ENCODE measurements at places on chromosomes 12 and 14. TPM values are rescaled to one million over a fixed set of nuclear protein-coding genes. Genes with fewer than 3 reads are reported as not detected.

- no peak for DNase-seq
These were observed 13.9 kb upstream of the ANKRD33 start for GRCh38 chr12:51874000-51874399.

The WNK1 gene
- polyA plus RNA-seq: 9.0 TPM

DNA sequence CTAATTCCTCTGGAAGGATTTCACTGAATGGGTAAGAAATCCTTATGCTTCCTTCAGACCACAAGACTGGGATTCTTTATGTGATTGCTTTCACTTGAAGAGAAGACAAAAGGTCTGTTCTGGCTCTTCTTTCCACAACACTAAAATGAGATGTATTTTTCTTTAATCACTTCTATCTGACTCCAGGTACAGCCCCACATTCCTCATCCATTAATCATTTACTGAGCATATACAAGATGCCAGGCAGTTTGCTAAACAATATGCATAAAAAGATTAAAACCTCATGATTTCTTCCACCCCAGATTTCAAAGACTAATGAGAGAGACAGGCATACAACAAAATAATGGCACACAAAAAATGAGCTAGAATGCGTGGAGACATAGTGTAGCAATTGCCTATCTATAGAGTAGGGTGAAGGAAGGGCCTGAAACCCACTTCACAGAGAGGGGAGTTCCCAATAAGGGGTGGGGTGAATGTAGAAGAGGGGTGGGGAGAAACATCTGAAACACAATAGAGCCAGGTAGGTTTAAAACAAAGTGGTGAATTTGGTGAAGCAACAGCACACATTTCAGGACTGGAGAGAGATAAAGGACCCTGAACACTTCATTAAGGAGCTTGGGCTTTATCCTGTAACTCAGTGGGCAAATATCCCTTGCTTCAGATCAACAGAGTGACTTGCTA lies 65.1 kb upstream of the PRB2 start:
- DNase-seq: peak; percentile 55

DNA sequence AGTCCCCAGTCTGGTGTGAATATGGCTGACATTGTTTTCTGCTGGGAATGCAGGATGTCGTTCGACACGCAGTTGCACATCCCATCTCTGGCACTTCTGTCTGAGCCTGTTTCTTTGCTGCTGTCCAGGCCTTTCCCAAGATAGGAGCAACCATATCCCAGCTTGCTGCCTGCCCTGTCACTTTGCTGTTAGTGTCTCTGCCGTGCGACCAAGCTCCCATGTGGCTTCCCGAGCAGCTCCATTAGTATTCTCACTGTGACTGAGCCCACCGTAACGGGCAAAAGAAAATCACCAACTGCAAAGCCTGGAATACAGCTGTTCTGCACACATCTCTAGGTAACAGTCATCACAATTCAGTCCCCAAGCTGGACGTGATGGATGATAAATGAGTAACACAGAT lies 66.0 kb upstream of the CPSF6 start:
- DNase-seq: no peak

The CLEC6A gene
- polyA plus RNA-seq: not detected

GRCh38 chr12:26937443-26937862 lies 328 bp downstream of the INTS13 start:
- no peak for DNase-seq

The TAS2R8 gene
- not detected for polyA plus RNA-seq

DNA sequence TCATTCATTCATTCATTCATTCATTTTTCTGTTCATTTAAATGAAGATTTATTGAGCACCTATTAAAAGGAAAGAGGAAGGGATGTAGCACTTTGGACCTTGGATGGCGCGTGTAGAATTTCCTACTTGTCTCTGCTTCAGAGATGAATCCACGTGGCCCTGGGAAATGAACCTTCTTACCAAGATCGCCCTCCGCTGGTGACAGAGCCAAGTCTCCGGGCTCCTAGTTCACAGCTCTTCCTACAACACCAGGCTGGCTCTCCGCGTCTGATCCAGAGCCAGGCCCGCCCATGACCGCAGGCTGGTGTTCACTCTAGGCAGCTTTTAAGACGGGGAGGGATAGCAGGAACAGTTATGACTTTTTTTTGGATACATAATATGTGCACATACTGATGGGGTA lies 70.9 kb upstream of the PIWIL1 start:
- DNase-seq: no peak

DNA sequence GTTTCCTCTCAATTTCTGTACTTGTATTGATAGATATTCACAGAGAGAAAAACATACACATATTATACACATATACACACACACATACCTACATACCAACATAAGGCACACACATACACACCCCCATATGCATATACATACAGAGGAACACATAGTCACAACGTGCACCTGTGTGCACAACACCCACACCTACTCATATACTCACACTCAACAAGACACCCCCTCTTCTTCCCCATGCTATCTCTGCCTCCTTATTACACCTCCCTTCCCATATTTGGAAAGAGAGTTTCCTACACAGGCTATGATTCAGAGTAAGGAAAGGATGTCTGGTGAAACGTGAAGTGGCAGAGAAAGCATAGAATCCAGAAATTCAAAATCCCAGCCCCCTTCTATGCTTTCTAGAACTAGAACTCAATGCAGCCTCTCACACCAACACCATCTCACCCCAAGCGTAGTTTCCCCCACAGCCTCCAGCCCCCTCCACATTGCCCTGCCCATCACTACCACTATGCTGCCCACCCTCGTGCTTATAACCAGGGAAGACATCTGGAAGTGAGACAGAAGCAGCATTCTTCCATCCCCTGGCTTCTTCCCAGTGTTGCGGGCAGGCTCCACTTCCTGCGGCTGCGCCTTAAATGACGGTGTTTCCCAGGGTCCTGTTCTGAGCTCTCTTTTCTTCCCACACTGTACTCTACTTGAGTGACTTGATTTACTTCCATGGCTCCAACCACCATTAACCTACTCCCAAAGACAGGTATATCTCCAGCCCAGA lies 2.4 kb downstream of the RNASE8 start:
- DNase-seq: no peak

The CHGA gene
- polyA plus RNA-seq: not detected

DNA sequence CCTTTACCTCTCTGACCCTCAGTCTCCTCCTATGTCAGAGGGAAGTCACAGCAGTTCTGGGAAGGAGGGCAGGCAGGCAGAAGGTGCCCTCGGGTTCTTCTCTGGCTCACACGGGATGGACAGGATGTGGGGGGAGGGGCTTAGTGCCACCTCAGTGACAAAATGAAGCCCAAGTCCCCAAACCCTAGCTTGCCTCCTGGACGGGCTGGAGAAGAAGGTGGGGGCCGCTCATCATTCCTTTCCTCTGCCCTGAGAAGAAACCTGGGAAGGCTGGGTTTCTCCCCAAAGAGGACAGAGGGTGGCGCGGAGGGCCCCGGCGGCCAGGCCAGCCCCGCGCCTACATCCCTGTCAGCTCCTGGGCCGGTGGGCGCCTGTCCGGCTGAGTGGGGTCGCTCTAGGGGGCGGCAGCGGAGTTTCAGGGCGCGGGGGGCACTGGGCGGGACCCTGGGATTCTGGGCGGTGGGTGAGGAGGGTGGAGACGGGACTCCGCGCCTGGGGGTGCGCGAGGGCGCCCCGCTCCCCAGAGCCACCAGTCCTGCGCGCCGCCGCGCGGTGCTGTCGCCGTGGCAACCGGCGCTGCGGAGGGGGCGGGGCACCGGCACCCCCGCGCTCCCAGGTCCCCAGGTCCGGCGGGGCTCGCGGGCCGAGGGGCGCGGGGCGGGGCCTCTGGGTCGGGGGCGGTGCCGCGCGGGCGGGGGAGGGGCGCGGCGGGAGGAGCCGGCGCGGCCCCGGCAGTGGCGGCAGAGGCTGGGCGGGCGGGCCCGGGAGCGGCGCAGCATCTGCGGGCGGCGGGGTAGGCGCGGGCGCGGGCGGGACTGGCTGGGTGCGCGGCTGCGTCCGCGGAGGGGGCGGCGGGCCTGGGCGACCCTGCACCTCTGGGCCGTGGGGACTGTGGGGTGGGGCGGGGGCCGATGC lies at the start of gene TMEM121:
TSS of gene TMEM121 (plus strand) at position 723 of the 915 bp plus-strand sequence. CDS start 2,252 bp downstream, outside the sequence.
- DNase-seq: no peak

- peak; percentile 16 for DNase-seq
These were observed 55.6 kb downstream of the LGMN start for GRCh38 chr14:92692822-92693226.

The PROX2 gene
- not detected for polyA plus RNA-seq

GRCh38 chr12:71186571-71187288 lies 28.9 kb upstream of the TSPAN8 start:
- no peak for DNase-seq

The ZBTB42 gene
- polyA plus RNA-seq: 1.8 TPM

The SMIM10L1 gene
- 4.4 TPM for polyA plus RNA-seq

All from foreskin keratinocyte (primary cell).